CD4-positive, alpha-beta T cell (primary cell): ENCODE measurements at places on chromosomes 11 and 22. TPM values are rescaled to one million over a fixed set of nuclear protein-coding genes. Genes with fewer than 3 reads are reported as not detected.

- H3K4me1 ChIP-seq: no peaks in the 10 kb centered on the region
- no peaks in the 10 kb centered on the region for H3K36me3 ChIP-seq
- H3K27me3 ChIP-seq: peaks cover 6% of the 10 kb centered on the region
- no peak for DNase-seq
- no peak overlapping the region for H3K27ac ChIP-seq
These were observed 163.9 kb downstream of the TRIM29 start for GRCh38 chr11:119974051-119974450.

- no peak overlapping the region for H3K27ac ChIP-seq
- H3K27me3 ChIP-seq: no peaks in the 10 kb centered on the region
- H3K4me3 ChIP-seq: no peak overlapping the region
- no peaks in the 10 kb centered on the region for H3K36me3 ChIP-seq
These were observed 926.3 kb downstream of the OPCML start for GRCh38 chr11:132605825-132606570.

DNA sequence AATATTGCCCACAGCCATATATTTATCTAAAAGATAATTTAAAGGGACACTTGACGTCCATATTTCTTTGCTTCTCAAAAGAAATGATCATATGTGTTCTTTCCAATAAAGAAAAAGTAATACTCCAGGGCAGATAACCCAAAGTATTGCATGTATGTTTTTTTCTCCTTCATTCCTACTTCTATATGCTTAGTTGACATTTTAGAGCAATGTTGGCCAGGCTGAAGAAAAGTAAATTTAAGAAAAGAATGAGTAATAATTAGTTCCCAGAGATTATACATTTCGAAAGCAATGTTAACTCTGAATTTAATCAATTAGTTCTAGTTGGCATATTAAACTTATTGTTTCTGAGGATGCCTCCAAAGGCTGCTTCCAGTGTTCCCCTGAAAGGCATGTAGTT lies 48.2 kb downstream of the DNAJC24 start:
- no peak overlapping the region for H3K4me3 ChIP-seq
- no peak overlapping the region for H3K27ac ChIP-seq
- no peaks in the 10 kb centered on the region for H3K27me3 ChIP-seq
- peaks cover 11% of the 10 kb centered on the region for H3K36me3 ChIP-seq

GRCh38 chr11:116933961-116934360 lies 96.5 kb upstream of the APOA1 start:
- H3K27ac ChIP-seq: no peak overlapping the region
- no peak for DNase-seq
- no peaks in the 10 kb centered on the region for H3K27me3 ChIP-seq
- peaks cover 39% of the 10 kb centered on the region for H3K4me1 ChIP-seq
- H3K36me3 ChIP-seq: peaks cover 6% of the 10 kb centered on the region

Gene AIFM3
- total RNA-seq: 0.34 TPM

DNA sequence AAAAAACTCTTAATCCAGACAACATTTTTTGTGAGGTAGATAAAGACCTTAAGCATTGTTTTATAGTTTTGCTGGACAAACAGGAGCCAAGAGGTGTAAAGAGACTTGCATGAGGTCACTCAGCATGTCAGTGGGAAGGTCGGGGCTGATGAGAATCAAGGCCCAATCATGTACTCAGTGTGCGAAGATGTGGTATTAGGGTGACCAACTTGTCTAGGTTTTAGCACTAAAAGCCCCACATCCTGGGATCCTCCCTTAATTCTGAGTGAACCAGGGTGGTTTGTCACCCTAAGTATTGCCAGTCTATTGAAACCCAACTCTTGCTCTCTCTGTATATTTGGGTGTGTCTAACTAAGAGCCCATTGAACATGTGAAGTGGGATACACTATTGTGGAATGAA lies 19.5 kb upstream of the SORL1-AS1 start:
- DNase-seq: no peak
- H3K27ac ChIP-seq: no peak overlapping the region
- peaks cover 84% of the 10 kb centered on the region for H3K4me1 ChIP-seq
- H3K36me3 ChIP-seq: peaks cover 70% of the 10 kb centered on the region
